Cardiac muscle cell (in vitro differentiated cells and primary cell): ENCODE measurements at places on chromosomes 5 and 9.
A peak's percentile ranks its signal among the peaks of the same experiment; 100 is the strongest.

GRCh38 chr5:912280-913091 is 19.8 kb downstream of the TRIP13 start:
- H3K4me3 ChIP-seq: no peak overlapping the region
- DNase-seq: no peak
- H3K27me3 ChIP-seq: no peaks in the 10 kb centered on the region
- no peak overlapping the region for H3K27ac ChIP-seq

- no peak overlapping the region for H3K4me3 ChIP-seq
- no peaks in the 10 kb centered on the region for H3K36me3 ChIP-seq
- H3K27me3 ChIP-seq: peaks cover 29% of the 10 kb centered on the region
- H3K4me1 ChIP-seq: no peaks in the 10 kb centered on the region
- H3K27ac ChIP-seq: no peak overlapping the region
Observed at GRCh38 chr9:16670791-16671190, 199.7 kb downstream of the BNC2 start.

DNA sequence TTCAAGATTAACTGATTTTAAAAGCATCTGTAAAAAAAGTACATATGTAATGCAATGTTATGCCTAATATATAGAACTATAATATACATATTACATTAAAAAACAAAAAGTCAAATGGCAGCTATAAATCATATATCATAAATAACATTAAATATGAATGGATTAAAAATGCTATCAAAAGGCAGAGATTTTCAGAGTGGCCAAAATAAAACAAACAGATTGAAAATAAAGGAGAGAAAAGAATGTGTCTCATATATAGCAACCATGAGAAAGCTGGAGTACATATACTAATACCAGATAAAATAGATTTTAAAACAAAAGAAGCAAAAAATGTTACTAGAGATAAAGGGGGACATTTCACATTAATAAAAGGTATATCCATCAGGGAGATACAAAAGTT is 38.5 kb downstream of the S1PR3 start:
- no peaks in the 10 kb centered on the region for H3K36me3 ChIP-seq
- no peak overlapping the region for H3K27ac ChIP-seq
- no peaks in the 10 kb centered on the region for H3K27me3 ChIP-seq
- no peak overlapping the region for H3K4me3 ChIP-seq
- no peak for DNase-seq

DNA sequence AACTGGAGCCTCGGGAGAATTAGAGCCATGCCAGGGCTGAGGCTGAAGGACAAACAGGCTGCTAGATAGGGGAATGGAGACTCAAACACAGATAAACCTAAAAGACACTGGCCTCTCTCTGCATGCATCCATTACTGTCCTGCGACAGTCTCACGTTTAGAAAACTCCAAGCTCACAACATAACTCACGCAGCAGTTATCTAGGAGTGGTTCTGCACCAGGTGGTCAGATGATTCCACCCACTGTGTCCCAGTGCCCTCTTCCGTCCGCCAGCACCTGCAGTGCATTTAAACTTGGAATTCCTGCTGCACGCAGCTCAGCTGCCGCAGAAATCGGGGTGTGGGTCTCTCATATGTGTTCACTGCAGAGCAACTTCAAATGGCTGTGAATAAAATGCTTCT is 272.6 kb upstream of the IRX2 start:
- DNase-seq: no peak
- H3K27ac ChIP-seq: no peak overlapping the region
- H3K36me3 ChIP-seq: no peaks in the 10 kb centered on the region
- H3K4me3 ChIP-seq: no peak overlapping the region
- H3K4me1 ChIP-seq: no peaks in the 10 kb centered on the region

GRCh38 chr5:145855763-145856267 is 17.0 kb downstream of the GRXCR2 start:
- H3K36me3 ChIP-seq: no peaks in the 10 kb centered on the region
- no peak for DNase-seq
- H3K4me1 ChIP-seq: peaks cover 20% of the 10 kb centered on the region
- no peaks in the 10 kb centered on the region for H3K27me3 ChIP-seq

- peaks cover 6% of the 10 kb centered on the region for H3K4me1 ChIP-seq
- peaks cover 20% of the 10 kb centered on the region for H3K36me3 ChIP-seq
- no peak overlapping the region for H3K27ac ChIP-seq
- H3K4me3 ChIP-seq: no peak overlapping the region
- DNase-seq: no peak
Observed at GRCh38 chr5:141532726-141533125, 43.8 kb downstream of the PCDHGC5 start.

- peak; percentile 8 for DNase-seq
- H3K4me3 ChIP-seq: peak overlapping the region; percentile 53
- H3K4me1 ChIP-seq: peaks cover 3% of the 10 kb centered on the region
- H3K27me3 ChIP-seq: peaks cover 96% of the 10 kb centered on the region
- no peaks in the 10 kb centered on the region for H3K36me3 ChIP-seq
Observed at GRCh38 chr5:95283761-95284571, 928 bp downstream of the MCTP1 start.

DNA sequence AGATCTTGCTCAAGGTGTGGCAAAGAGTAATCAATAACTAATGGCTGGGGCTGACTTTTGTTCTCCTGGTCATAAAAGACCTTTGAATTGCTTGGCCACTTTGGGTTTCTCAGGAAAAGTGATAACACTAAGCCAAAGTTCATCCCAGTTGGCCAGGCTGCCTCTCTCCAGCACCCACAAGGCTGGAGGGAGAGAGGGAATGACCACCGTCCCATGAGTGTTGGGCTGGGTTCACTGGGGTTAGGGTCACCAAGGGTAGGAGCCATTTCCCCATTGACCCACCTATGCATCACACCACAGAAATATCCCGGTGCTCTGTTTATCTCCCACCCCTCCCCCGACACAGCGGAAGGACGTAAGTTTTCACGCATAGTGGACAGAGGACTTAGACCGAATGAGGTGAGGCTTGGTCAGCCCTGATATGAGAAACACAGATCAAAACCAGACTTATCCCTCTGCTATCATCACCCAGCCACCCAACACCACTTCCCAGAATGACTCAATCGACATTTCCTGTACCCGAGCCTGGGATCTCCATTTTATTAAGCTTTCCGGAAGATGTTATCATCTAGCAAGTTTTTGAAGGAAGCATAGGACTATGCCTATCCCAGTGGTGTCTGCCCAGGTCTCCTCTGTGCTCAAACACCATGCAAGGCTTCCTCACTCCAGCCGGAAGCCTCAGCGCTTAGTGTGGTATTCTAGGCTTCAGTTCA is 27.0 kb upstream of the PPARGC1B start:
- no peaks in the 10 kb centered on the region for H3K36me3 ChIP-seq
- H3K27ac ChIP-seq: no peak overlapping the region
- H3K4me3 ChIP-seq: no peak overlapping the region

DNA sequence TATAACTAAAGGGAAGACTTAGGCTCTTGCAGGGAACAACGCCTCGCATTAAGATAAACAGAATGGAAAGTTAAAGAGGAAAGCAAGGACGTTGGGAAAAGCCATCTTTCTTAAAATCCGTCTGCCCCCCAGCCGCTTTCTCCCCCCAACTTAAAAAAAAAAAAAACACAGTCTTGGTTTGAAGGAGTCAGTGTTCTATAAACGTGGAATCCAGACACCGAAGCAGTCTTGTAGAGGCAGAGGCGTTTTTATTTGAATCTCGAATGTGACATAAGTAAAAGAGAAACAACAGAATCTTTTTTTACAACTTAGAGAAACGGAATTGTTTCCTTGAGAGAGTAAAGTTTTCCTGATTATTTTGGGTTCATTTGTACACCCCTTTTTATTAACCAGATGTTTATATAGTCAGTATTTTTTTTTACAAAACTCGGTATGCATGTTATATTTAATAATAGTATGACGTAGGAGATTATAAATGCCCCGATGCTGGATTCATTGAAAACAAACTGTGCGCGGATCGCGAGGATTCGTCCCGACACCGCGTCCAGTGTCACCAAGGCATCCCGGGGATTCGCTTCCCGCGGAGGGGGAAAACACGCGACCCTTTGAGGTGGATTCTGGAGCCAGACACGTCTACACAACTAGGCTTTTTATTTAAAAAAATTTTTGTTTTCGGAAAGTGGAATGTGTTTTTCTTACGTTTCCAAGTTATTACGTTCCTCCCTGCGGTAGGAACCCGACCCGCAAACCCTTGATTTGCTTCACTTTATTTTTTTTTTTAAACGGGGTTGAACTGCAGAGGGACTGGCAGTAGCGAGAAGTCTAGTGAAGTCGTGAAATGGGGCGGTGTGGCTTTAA is 6.7 kb downstream of the PTCH1 start:
- H3K27ac ChIP-seq: peak overlapping the region; percentile 95
- no peak for DNase-seq
- peaks cover 16% of the 10 kb centered on the region for H3K27me3 ChIP-seq
- peak overlapping the region; percentile 72 for H3K4me3 ChIP-seq
- no peaks in the 10 kb centered on the region for H3K36me3 ChIP-seq

- peaks cover 65% of the 10 kb centered on the region for H3K36me3 ChIP-seq
- no peaks in the 10 kb centered on the region for H3K27me3 ChIP-seq
- no peak overlapping the region for H3K4me3 ChIP-seq
- H3K4me1 ChIP-seq: no peaks in the 10 kb centered on the region
Observed at GRCh38 chr9:128180001-128180400, 11.4 kb downstream of the CIZ1 start.

GRCh38 chr9:17723656-17724055 is 144.8 kb downstream of the SH3GL2 start:
- no peak overlapping the region for H3K4me3 ChIP-seq
- no peaks in the 10 kb centered on the region for H3K27me3 ChIP-seq
- no peaks in the 10 kb centered on the region for H3K36me3 ChIP-seq
- no peak for DNase-seq

GRCh38 chr5:144313147-144313726 is 142.6 kb downstream of the KCTD16 start:
- H3K4me3 ChIP-seq: no peak overlapping the region
- no peak overlapping the region for H3K27ac ChIP-seq
- H3K36me3 ChIP-seq: no peaks in the 10 kb centered on the region
- H3K27me3 ChIP-seq: peaks cover 5% of the 10 kb centered on the region
- no peak for DNase-seq

DNA sequence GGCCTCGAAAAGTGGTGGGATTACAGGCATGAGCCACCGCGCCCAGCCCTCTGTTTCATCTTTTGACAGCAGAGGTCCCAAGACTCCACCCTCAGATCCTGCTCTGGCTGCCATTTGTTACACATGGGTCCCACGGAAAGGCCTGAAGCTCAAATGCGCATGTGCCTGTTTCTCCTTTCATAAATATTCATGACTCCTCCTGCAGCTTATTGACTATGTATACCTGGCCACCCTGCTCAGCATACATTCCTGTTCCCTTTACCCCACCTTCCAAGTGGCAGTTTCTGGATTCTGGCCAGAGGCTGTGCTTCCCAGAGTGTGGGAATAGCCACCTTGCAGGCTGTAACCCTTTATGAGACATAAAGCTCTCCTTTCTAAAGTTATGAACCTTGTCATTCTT is 46.5 kb downstream of the AUH start:
- H3K36me3 ChIP-seq: no peaks in the 10 kb centered on the region
- no peak overlapping the region for H3K27ac ChIP-seq
- DNase-seq: no peak
- no peak overlapping the region for H3K4me3 ChIP-seq

- H3K36me3 ChIP-seq: no peaks in the 10 kb centered on the region
- no peak overlapping the region for H3K4me3 ChIP-seq
- H3K27ac ChIP-seq: no peak overlapping the region
- H3K4me1 ChIP-seq: no peaks in the 10 kb centered on the region
Observed at GRCh38 chr5:55902696-55903095, 51.5 kb downstream of the IL31RA start.

GRCh38 chr5:27969157-27969556 is 930.8 kb upstream of the CDH9 start:
- no peaks in the 10 kb centered on the region for H3K36me3 ChIP-seq
- no peak overlapping the region for H3K4me3 ChIP-seq
- no peaks in the 10 kb centered on the region for H3K4me1 ChIP-seq
- H3K27ac ChIP-seq: no peak overlapping the region

DNA sequence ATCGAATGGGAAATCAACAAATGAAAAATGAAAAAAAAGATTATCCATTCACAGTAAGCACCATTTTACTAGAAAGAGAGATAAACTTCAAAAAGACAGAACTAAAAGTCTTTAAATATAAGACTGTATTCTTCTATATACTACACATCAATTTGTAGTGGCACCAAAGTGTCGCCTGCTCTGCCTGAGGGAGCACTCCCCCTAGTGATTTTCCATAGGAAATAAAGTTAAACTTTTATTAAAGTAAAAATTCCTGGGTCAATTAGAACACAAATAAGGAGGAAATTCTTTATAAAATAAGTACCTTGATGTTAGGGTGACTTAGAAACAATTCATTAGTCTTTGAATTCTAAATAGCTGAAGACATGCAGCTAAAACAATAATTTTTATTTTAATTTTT is 9.7 kb downstream of the RAD1 start:
- no peaks in the 10 kb centered on the region for H3K27me3 ChIP-seq
- no peak overlapping the region for H3K27ac ChIP-seq
- no peak overlapping the region for H3K4me3 ChIP-seq
- no peaks in the 10 kb centered on the region for H3K4me1 ChIP-seq
- no peak for DNase-seq

- peak overlapping the region; percentile 55 for H3K27ac ChIP-seq
- no peaks in the 10 kb centered on the region for H3K27me3 ChIP-seq
- peak; percentile 11 for DNase-seq
- H3K4me1 ChIP-seq: no peaks in the 10 kb centered on the region
- H3K4me3 ChIP-seq: no peak overlapping the region
- peaks cover 31% of the 10 kb centered on the region for H3K36me3 ChIP-seq
Observed at GRCh38 chr5:109351988-109352864, 57.5 kb downstream of the PJA2 start.

DNA sequence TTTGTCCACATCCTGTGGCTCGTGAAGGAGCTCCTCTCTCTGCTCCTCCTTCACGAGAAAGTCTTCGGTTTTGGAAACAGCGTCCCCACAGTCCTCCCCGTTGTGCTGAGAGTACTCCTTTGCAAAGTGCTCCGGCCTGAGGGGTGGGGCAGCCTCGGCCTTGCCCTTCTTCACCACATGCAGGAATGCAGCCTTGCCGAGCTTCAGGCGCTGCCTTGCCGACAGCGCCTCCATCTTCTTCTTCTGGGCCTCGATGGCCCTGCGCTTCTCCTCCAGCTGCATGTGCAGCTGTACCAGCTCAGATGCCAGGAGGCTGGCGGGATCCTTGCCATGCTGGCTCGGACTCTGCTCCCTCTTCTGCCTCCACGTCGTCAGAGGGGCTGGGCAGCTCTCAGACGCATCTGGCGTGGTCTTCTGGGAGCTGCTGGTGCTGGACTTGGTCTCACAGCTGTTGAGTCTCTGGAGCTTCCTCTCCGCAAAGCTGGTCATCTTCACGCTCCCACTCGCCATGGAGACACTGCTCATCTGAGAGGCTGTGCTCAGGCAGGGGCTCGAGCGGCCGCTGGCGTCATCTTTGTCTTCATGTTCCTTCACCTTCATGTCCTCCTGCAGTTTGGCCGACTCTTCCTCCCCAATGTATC is 85.5 kb downstream of the CAMSAP1 start:
- no peaks in the 10 kb centered on the region for H3K27me3 ChIP-seq
- no peak overlapping the region for H3K4me3 ChIP-seq
- no peak for DNase-seq
- H3K27ac ChIP-seq: no peak overlapping the region
- H3K36me3 ChIP-seq: peaks cover 59% of the 10 kb centered on the region

GRCh38 chr9:36064448-36065037 is 27.8 kb downstream of the RECK start:
- peak overlapping the region; percentile 80 for H3K27ac ChIP-seq
- no peak overlapping the region for H3K4me3 ChIP-seq
- peaks cover 11% of the 10 kb centered on the region for H3K36me3 ChIP-seq
- no peaks in the 10 kb centered on the region for H3K27me3 ChIP-seq
